ENCODE measurements at places on chromosomes 1 and 21.

- no peak for DNase-seq
These were observed 19.0 kb downstream of the BACE2 start for GRCh38 chr21:41186755-41187536.

DNA sequence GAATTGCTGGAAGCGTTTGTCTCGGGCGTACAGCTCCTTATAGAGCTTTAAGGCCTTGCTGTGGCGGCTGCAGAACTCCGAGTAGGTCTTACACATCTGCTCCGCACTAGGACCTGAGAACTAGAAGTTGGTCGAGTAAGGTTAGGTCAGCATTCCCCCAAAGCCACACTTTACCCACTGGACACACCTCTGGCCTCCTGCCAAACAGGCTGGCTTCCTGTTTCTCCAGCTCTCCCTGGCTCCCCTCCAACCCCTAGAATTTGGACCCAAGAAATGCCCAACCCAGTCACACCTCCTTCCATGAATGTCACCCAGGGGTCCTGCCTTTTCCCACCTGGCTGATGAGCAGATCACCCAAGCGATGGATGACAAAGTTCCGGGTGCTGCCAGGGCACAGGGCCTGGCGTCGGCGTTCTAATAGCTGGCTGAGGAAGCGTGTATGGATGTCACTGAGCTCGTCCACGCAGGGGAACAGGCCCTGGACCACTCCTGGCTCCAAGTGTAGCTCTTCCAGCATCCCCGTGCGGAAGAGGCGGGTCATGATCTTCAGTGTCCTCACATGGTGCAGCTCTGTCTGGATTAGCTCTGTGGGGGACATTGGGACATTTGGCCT is 15.6 kb downstream of the ARHGEF2 start:
- no peak for DNase-seq

- no peak for DNase-seq
These were observed 45.9 kb upstream of the CSF3R start for GRCh38 chr1:36528361-36529349.

DNA sequence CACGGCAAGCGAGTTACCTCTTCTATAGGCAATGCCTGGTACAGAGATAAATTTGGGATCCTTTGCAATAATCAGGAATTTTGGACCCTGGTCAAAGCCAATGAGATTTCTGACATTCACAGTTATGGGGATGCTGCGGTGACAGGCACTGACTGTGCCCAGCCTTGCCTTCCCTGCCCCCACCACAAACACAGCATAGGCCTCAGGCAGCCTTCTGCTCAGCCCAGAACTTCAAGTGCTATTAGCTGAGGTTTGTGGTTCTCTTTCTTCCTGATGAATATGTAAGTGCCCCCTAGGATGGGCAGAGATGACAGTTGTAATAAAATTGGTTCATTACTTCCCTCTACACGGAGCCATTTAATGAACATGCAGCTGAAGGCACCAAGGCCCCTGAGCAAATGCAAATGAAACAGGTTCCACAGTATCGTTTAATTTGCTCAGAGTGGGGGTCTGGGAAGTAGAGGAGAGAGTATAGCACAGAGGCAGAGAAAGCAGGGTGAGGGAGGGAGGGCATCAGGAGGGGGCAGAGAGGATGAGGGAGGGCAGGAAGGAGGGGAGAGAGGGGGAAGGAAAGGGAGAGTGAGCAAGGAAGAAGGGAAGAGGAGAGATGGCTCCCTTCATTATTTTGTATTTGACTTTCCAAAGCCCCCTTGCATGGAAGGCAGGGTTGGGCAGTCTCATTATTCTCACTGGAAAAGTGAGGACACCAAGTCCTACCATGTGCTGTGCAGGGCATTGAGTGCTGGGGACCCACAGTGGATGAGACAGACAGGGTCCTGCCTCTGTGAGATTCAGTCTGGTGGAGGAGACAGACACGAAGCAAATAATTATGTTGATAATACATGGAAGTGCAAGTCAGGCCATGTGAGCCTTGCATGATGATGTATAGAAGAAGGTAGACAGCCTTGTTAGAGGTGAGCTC is 513.0 kb downstream of the PTPRU start:
- DNase-seq = no peak

GRCh38 chr1:31943546-31944184 is 5.5 kb upstream of the PTP4A2 start:
- DNase-seq = no peak

GRCh38 chr21:36904093-36904666 is 62.3 kb downstream of the HLCS start:
- DNase-seq = no peak

DNA sequence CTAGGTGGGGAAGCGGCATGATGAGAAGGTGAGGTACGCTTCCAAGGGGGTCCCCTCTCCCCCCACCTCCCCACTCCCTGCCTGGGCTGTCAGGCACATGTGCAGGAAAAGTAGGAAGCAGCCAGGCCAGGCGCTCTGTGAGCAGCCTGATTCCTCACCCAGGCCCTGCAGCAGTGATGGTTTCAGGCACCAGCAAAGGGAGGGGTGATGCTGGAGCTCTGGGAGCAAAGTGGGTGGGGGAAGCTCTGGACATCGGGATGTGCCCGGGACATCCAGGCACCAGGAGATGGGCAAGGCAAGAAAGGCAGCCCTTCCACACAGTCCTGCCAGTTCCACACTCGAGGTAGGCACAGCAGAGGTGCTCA is 106.1 kb downstream of the CRYAA start:
- DNase-seq = no peak

GRCh38 chr1:29197590-29197924 is 15.9 kb upstream of the SRSF4 start:
- DNase-seq = no peak

DNA sequence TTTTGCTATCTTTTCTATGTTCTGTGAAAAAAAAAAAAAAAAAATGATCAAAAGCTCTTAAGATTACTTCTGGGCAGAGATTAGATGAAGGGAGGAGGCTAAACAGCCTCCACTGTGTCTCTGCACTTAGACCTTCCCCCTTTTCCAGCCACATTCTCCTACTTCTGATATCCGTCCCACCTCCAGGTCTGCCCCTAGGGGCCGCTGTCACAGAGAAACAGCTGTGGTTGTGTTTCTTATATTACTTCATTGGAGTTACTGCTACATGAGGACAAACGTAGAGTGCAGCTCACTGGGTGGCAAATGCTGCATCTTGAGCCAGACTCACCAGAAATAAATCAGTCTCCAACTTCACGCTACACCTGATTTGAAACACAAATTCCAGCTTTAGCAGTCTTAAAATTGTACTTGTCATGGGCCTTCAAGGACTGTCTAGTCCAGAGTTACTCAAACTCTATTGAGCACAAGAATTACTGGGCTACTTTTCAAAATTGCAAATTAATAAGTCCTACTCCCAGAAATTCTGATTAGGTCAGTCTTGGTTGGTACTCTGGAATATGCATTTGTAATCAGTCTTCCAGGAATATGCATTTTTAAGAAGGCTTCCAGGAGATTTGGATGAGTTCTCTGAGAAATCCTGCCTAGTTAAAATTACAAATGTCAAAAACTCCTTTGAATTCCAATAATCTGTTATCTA is 125.2 kb upstream of the PTBP2 start:
- DNase-seq = no peak

DNA sequence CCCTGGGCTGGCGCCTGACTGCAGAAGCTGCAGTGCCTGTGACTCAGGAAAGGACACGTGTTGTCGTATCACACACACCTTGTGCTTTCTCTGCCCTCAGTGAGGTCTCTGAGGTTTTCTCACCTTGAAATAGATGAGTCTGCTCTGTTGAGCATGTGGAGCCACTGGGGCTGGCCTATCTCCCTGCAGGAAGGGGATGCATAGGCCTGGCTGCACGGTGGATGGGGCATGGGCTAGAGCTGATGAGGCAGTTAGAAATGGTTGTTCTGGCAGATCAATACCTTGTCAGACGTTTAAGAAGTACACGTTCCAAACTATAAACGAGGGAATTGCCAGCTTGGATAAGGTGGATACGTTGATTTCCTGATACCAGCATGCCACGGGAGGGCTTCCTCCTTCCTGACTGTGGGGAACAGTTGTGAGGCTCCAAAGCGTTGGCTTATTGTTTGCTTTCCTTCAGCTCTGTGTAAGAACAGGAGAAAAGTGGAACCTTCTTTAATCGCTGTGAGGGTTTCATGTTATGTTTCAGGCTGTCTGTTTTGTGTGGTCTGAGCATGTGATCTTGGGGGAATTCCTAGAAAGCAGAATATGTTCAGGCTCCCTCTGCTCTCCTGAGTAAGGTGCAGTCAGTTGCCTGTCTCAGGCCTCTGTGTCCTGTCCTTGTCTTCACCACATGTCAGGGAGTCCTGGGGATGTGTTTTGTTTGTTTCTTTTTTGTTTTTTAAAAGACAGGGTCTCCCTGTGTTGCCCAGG is 44.8 kb downstream of the PCNT start:
- no peak for DNase-seq

- no peak for DNase-seq
These were observed 18.9 kb upstream of the IL20 start for GRCh38 chr1:206846487-206846886.

- DNase-seq = no peak
These were observed 984.4 kb upstream of the NCAM2 start for GRCh38 chr21:20013851-20014250.

- no peak for DNase-seq
These were observed 31.1 kb upstream of the IGSF5 start for GRCh38 chr21:39713905-39714304.

DNA sequence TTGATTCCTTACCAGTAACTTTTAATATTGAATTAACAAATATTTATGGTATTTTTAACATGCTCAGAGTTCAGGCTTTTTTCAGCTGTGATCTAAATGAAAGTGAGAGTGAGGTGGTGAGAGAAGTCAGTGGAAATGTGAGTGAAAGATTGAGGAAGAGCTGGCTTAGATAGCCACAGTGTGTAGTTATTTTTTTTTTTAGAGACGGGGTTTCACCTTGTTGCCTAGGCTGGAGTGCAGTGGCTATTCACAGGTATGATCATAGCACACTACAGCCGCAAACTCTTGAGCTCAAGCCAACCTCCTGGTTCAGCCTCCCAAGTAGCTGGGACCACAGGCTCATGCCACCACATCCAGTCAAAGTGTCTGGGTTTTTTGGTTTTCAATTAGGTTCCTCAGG is 10.9 kb downstream of the RNF11 start:
- no peak for DNase-seq

- DNase-seq = no peak
These were observed 120.5 kb upstream of the WNT4 start for GRCh38 chr1:22263359-22263758.

DNA sequence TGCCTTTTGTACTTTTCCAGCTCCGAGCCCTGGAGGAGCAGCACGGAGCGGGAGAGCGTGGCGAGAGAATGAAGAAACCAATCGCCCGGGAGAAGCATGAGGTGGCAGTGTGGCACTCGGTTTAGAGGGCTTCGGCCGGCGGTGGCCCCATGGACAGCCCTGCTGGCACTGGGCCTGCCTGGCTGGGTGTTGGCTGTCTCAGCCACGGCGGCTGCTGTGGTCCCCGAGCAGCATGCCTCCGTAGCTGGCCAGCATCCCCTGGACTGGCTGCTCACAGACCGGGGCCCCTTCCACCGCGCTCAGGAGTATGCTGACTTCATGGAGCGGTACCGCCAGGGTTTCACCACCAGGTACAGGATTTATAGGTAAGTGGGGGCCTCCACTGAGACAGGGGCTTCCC is 59.0 kb downstream of the BRINP2 start:
- no peak for DNase-seq

DNA sequence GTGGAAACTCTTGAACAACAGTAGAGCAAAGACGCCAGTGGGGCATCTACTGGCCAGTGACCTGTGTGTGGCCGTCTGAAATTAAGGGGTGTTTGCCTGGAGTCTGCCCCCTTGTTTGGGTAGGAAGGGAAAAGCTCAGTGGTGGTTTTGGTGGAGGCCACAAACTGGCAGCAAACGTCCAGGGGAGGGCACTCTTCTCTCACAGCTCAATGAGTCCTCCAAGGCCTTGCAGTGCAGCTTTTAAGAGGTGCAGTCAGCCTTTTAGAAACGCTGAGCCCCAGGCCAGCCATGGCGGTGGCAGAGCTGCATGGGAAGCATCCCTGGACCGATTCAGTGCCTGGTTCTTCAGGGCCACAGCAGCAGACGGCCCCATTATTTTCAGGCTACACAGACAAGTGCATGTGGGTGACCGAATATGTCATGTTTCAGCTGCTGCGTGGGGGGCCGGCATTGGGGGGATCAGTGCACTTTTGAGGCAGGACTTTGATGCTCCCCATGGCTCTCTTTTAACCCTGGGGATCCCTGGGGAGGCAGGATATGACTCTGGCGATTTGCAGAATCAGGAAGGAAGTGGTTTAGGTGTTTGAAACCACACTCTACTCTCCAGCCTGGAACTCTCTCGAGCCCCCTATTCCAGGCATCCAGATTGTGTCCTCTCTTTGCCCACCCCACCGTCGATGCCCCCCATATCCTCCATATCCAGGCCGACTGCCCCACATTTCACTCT is 414.0 kb downstream of the PRDM2 start:
- DNase-seq = no peak

GRCh38 chr1:59357645-59358320 is 60.9 kb downstream of the FGGY start:
- no peak for DNase-seq

GRCh38 chr1:188240772-188241406 is 1412.1 kb downstream of the PLA2G4A start:
- DNase-seq = no peak

GRCh38 chr1:8097908-8098307 is 71.8 kb upstream of the ERRFI1 start:
- no peak for DNase-seq

DNA sequence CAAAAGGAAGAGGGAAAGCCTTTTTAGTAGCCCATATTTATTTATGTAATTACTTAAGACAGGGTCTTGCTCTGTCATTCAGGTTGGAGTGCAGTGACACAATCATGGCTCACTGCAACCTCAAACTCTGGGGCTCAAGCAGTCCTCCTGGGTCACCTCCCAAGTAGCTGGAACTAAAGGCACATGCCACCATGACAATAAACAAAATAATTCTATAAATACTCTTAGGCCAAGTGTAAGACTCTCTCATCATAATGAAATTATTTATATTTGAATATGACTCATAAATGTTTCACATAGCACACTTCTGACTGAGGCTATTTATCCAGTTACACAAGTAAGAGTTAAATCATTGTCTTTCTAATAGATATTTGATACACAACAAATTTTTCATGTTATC is 314.7 kb downstream of the AMY1C start:
- DNase-seq = no peak

DNA sequence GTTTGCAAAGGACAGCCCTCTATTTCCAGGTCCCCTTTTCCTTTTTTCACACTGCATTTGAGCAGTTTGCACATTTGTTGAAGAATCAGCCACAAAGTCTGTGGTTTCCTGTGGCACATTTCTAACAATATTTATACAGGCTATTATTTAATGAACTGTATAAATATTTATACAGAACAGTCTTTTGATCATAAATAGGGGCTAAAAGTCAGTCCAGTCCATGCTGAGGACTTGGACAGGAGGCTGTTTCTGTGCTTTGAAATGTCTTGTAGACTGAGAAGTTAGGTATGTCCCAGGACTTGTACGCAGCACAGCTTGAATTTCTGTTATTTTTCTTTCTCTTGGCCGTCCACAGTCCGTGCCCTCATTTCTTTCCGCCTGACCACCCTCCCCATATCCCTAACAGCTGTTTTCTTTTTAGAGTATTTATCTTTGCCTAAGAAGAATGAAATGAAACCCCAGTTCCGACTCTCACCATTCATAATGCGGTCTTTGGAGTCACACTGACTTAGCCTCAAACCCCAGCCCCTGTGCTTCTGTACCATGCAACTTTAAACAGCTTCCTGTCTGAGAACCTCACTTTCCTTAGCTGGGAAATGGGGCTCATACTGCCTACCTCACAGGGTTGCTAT is 19.7 kb downstream of the FGGY start:
- DNase-seq = no peak

Measured in activated naive CD4-positive, alpha-beta T cell (primary cell).